Epithelial cell of proximal tubule (primary cell): ENCODE measurements at places on chromosomes 7 and 10.

- no peak for DNase-seq
These were observed 149.7 kb downstream of the ACTR3B start for GRCh38 chr7:152909280-152909679.

GRCh38 chr7:127437241-127437640 lies 44.7 kb upstream of the ZNF800 start:
- no peak for DNase-seq

DNA sequence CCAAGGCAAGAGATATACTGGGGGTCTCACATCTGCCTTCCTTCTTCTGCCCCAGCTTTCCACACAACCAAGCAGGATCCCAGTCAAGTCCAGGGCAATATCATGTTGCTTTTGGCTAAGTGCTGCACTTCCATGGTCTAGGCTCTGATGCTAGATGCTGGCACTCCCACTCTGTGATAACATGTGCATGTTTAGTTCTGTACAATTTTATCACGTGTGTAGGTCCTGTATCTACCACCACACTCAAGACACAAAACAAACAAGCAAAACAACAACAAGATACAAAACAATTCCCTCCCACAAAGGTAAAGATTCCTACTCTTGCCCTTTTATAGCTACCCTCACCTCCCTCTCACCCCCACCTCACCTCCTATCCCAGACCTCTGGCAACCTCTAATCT lies 105.6 kb upstream of the HABP2 start:
- DNase-seq: no peak

GRCh38 chr10:13382703-13383398 lies 34.8 kb upstream of the SEPHS1 start:
- no peak for DNase-seq

- no peak for DNase-seq
These were observed 16.8 kb upstream of the PLEKHA1 start for GRCh38 chr10:122357685-122358084.

GRCh38 chr7:153190452-153190851 lies 430.9 kb downstream of the ACTR3B start:
- DNase-seq: no peak

GRCh38 chr10:131844529-131845084 lies 56.2 kb upstream of the PPP2R2D start:
- no peak for DNase-seq

GRCh38 chr10:29766753-29767152 lies 132.0 kb upstream of the SVIL start:
- DNase-seq: no peak

GRCh38 chr7:128217967-128218652 lies 23.0 kb upstream of the LEP start:
- no peak for DNase-seq

DNA sequence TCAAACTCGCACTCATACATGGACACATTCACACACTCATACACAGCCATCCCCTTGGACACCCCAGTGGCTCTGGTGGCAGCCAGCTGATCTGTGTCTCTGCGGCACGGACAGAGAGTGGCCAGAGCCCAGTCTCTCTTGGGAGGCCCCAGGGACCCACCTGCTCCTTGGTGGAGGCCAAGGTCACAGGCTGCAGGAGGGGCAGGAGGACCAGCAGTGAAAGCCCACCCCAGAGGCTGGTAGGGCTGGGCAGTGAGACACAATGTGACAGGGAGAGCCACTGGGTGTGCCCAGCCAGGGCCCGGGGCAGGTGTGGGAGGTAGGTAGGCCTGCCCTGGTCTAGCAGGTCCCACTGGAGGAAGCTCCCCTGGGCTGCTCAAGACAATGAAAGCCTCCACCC lies 18.5 kb downstream of the SHH start:
- DNase-seq: no peak

DNA sequence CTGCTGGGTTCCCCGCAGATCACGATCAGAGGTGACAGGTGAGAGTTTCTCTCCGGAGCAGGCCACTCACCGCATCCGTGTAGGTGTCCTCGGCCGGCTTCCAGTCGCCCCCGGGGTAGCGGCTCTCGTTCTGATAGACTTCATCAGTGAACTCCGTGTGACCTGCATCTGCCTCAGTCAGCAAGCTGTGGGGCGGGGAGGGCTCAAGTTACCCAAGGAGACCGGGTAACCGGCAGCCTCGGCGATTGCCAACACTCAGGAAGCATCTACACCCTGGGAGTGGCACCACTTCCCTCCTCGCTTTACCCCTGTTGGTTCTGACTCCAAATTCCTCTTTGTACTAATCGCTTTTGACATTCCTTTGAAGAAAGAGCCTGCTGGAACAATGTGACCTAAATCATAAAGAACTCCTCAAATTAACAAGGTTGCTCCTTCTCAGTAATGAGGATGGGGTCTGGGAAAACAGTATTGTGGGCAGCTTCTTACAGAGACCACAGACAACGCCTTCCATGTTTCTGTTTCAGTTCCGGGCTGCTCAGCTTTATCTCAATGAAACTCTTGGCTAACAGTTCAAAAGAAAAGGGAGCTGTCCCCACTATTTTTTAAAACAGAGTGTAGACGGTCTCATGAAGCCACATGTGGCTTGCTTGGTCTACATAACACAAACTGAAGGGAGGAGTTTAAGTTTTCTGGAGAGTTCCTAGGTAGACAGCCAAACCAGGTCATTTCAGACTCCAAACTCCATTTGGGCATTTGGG lies 118.1 kb downstream of the MYOF start:
- DNase-seq: no peak

- DNase-seq: no peak
These were observed 675.6 kb downstream of the REEP3 start for GRCh38 chr10:64196638-64197315.
